ENCODE measurements at places on chromosomes 4 and X.

DNA sequence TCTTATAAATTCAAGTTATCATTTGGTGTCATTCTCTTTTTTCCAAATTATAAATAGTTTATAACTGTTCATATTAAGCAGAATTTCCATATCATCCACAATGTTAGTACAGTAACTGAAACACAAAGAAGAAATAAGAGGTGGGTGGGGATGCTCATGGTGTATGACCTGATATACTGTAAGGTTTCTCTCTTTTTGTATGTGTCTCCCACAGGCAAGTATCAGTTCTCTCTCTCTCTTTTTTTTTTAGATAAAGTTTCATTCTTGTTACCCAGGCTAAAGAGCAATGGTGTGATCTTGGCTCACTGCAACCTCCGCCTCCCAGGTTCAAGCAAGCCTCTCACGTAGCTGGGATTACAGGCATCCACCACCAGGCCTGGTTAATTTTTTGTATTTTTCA lies 43.7 kb upstream of the UGT2A3 start:
- no peak for DNase-seq

DNA sequence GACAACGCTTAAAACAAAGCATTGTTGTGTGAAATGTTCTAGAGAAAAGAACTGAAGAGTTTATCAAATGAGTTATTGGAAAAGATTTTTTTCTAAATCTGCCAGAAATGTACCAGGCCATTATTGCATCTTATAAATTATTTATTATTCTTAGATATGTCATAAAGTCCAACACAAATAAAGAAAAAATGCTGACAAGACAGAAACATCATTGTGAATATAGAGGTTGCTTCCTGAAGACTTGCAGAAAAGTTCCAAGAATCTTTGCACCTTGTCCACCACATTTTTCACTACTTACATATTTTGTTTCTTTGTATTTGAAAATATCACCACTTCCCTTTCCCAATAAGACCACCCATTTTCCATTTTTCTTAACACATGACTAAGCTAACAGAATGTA lies 545.8 kb downstream of the IQCM start:
- no peak for DNase-seq

DNA sequence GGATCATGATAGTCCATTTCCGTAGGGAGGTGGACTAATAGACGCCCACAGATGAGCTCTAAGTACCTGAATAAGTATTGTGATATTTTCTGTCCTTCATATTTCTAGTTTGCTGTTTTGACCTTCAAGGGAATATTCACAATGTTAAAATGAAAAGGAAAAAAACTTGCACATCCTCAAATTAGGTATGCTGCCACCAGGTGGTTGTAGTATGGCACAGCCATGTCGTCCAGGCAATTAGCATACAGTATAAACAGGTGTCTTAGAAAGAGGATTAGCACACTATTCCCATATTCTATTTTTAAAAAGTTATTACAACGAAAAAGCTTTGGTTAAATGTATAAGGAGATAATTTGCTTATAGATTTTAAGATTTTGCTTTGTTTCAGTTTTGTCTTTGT lies 802.0 kb downstream of the RPA4 start:
- no peak for DNase-seq

DNA sequence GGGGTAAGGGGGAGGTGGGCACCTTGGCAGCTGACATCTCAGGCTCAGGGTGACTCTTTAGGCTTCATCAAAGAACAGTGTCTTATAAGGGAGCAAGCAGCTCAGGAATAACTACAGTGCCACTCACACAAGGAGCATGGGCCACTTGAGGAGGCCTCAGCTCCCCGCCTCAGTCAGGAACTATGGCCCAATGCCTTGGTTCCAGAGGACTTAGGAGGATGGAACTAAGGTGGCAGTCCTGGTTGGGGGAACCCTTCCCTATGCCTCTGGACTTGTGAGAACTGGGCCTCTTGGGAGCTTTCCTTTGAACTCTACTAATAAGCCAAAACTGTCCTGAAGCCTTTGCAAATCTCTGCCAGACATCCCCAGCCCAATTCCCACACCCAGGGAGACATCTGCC lies 160.6 kb downstream of the EFNB1 start:
- no peak for DNase-seq

DNA sequence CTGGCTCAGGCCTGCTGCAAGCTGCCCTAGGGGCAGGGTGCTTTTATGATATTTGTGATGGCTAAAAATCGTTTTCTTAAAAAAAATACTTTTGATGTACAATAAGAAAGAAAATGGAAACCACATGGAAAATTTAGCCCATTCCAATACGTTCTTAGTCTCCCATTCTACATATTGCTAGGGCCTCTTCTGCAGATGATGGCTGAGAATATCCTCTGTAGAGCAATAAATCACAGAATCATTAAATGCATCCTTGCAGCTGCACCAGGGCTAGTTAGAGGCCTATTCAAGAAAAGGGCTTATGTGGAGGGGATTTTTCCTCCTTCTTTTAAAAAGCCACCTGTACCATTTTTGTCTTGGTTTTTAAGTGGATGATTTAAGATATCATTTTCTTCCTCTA lies 97.6 kb upstream of the C1GALT1C1 start:
- no peak for DNase-seq

DNA sequence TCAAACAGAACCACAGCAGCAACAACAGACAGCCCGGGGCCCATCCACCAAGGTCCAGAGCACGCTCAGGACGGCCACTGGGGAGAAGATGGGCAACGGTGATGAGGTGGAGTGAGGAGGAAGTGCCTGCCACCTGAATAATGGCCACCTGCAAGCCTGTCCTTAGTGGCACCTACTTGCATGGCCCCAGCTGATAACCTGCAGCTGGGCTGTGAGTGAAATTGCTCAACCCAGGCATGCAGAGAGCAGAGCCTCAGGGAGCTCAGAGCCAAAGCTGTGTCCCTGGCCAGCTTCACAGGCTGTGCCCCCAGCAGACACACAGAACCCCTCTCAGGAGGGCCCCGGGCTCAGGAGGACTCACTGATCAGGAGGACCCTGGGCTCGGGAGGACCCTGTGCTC lies 102.4 kb upstream of the ADRA2C start:
- DNase-seq = no peak

DNA sequence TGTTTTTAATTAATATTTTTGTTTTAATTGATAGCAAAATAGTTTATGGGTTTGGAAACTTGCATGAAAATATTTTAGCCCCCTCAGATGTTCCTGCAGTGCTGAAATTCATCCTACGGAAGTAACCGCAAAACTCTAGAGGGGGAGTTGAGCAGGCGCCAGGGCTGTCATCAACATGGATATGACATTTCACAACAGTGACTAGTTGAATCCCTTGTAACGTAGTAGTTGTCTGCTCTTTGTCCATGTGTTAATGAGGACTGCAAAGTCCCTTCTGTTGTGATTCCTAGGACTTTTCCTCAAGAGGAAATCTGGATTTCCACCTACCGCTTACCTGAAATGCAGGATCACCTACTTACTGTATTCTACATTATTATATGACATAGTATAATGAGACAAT lies 40.4 kb downstream of the MAP7D3 start:
- DNase-seq = no peak

DNA sequence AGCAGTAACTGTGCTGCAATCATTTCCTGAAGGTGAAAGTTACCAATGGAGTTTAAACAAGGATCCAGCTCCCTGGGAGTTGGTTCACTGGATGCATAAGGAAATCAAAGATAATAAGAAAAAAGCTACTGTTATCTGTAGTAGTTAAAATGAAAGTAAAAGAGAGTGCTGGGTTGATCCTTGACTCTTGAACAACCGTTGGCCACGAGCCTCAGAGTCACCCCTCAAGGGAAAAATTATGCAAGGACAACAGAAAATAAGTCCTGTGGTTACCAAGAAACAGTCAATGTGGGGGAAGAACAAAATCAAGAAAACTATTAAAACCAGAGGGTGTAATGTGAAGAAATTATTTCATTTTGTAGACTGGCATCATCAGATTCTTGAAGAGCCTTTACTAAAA lies 49.7 kb upstream of the DDIT4L start:
- no peak for DNase-seq

DNA sequence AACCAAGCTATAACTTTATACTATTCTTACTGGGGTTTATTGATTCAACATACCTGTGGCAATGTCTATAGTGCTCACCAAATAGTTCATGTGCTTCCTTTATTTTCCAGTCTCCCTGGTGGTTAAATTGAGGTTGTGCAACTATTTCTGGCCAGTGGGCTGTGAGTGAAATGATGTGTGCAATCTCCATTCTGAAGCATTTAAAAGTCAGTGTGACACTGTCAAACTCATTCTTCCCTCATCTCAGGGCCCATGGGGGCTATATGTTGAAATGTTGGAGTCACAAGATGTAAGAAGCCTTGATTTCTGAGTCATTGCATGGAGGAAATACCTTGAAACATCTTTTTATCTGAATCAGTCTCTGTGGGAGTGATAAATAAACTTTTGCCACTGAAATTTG lies 414.3 kb upstream of the RPS6KA3 start:
- DNase-seq = no peak

- no peak for DNase-seq
These were observed 100.5 kb downstream of the CLNK start for GRCh38 chr4:10584042-10584441.

DNA sequence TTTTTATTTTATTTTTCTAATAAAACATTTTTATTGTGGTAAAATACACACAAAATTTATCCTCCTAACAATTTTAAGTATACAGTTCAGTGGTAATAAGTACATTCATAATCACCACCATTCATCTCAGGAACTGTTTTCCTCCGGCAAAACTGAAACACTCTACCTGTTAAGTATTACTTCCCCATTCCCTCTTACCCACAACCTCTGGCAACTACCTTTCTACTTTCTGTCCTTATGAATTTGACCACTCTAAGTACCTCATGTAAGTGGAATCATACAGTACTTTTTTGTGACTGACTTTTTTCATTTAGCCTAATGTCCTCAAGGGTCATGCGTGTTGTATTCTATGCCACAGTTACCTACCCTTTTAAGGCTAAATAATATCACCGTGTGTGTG lies 21.1 kb upstream of the HSFX4 start:
- DNase-seq = no peak

DNA sequence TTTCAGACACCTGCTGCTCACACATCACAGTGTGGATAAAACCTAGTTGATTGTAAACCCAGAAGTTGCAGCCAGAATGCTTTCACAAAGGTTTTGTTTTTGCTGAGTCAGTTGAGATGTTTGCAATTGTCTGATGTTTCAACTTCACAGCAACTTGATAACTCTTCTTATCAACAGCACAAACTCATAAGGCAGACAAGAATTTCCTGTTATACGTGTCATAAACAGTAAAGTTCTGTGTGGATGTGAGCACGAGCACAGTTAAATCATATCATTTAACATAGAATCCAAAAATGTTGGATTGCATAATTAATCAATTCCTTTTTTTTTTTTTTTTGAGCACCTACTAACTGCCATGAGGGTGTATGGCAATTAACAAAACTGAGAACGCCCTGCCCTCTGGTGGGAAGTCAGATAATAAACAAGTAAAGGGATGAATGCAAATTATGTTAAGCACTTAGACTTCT lies 512.2 kb downstream of the PDHA2 start:
- no peak for DNase-seq

DNA sequence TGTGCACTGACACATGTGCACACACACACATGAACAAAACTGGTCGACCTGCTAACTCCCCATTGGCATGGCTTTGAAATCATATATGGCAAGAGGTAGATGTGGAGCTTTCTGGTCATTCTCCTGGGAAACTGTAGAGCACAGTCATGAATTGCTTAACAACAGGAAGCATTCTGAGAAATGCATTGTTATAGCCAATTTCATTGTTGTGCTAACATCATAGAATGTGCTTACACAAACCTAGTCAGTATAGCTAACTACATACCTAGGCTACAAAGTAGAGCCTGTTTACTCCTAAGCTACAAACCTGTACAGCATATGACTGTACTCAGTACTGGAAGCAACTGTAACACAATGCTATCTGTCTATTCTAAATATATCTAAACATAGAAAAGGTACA lies 134.2 kb upstream of the SH3RF1 start:
- DNase-seq = no peak

DNA sequence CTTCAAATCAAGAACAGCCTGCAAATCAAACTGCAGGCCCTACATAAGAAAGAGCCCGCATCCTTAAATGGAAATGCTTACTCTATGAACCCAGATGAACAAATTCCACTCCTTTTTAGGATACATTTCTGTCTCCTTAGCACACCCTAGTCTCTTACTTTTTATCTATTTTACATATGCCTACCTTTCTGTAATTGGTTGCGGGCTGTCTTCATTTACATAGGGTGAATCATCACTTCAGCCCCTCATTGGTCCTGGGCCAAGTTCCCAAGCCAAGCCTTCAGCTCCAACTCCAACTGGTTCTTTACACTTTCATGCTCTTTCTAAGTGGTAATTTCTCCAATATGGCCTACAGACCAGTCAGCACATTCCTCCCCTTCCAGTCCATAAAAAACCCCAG lies 219.3 kb downstream of the TRAM1L1 start:
- DNase-seq = no peak

GRCh38 chr4:10703156-10703555 lies 18.6 kb upstream of the CLNK start:
- DNase-seq = no peak

DNA sequence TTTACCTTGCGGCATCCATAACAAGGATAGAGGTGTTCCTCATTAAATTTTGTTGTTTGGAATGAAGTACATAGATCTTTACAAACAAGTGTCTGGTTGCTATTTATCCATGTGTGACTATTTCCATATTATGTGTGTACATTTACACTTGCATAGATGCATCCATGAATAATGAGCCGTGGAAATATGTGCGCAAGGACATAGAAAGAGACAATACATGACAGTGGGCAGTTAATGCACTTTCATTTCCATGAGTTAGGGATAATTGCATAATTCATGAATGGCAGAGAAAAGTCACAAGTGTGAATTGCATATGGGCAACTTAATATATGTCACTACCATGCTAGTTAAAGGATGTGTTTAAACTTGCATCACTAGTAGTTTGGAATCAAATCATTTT lies 338.2 kb upstream of the PITX2 start:
- DNase-seq = no peak

DNA sequence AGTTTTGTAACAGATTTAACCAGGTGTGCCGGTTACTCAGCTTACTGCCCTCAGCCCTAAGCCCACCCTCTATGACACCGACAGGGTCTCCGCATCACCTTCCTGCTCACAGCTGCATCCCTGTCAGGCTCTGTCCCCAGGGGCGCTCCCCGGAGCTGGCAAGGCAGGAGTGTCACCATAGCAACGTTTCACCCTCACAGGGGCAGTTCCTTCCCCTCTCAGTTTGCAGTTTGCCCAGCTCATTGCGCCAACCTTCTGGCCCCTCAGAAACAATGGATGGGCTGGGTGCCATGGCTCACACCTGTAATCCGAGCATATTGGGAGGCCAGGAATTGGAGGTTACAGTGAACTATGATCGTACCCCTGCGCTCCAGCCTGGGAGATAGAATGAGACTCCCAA lies 42.6 kb downstream of the RGS12 start:
- no peak for DNase-seq

DNA sequence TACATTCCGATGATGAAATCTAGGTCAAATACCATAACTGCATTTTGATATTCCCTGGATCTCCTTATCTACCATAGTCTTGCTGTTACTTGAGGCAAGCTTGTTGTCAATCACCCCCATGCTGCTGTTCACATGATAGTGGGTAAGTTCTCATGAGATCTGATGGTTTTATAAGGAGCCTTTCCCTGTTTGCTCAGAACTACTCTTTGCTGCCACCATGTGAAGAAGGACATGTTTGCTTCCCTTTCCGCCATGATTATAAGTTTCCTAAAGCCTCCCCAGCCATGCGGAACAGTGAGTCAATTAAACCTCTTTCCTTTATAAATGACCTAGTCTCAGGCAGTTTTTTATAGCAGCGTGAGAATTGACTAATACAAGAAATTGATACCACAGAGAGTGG lies 432.0 kb downstream of the GLUD2 start:
- no peak for DNase-seq

GRCh38 chr4:186297013-186297645 lies 31.1 kb downstream of the F11 start:
- DNase-seq = no peak

Data from HuH-7.5 (cell line).